ENCODE measurements at places on chromosomes 16 and 17. TPM values are rescaled to one million over a fixed set of nuclear protein-coding genes. Genes with fewer than 3 reads are reported as not detected.

DNA sequence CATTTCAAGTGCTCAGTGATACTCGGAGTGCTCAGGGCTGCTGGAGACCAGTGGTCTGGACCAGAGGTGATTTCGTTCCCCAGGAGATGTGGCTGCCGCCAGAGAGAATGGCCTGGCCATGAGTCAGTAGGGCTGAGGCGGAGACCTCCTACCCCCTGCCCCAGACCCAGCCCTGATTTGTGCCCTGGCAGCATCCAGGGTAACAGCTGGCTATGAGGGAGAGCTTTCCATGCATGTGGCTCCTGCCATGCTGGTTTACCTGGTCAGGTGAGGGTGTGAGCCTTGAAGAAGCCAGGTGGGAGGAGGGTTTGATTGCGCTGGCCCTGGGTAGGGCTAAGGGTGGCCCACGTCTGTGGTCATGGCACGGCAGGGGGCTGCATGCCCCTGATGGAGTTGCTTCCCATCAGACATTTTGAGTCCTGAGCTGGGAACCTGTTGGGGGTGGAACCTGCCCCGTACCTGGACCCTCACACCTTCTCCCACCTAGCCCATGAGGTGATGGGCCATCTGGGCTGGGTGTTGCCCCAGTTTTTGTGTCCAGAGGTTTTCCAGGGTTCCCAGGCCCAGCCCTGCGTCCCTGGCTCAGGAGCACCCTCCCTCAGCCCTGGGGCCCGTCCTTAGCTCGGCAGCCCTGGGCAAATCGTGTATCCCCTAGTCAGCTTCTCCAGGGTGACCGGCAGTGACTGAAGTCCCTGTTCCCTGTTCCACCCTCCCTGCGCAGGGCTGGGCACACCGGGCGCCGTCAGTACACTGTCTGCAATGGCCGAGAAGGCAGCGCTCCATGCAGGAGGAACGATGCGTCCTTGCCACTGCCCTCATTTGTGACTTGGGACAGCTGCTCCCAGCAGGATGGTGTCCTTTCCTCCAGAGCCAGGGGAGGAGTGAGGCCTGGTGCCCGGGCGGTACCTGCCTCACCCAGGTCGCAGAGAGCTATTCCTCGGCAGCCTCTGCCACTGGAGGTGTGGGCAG lies 9.0 kb upstream of the CSNK1D start:
- DNase-seq, result no peak

- no peak for DNase-seq
These were observed 92.0 kb downstream of the WSCD1 start for GRCh38 chr17:6162216-6162615.

DNA sequence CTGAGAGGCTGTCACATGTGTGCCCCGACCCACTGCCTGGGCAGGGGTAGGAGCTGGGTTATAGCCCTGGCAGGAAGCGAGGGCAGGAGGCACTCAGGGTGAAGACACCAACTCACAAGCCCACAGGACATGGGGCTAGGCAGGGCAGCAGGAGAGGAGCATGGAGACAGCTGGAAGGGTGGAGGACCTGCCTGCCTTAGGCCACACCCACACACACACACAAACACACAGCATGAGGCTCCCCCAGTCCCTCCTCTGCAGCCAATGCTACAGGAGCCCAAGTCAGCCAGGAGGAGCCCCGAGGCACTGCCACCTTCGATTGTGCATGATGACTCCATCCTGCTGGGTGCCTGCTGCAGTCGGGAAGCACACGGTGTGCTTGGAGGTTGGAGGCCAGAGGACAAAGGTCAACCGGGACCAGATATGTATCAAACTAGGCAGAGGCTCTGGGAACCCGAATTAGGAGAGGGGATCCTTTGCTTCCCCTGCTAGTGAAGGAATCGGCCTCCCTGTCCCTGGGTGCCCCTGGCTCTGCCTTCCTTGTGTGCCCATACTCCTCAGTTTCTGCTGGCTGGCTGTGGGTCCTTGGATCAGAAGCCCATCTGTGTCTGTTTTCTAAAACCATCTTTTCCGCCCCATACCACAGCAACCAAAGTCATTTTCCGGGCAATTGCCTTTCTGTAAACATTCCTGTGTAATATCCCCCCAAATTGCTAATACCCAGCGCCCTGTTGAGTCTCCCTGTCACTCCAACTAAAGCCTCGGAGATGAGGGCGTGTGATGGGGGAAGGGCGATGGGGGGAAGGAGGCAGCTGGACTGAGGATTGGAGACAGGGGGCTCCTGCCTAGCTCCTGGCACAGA lies 20.5 kb downstream of the SRCIN1 start:
- DNase-seq, result no peak

GRCh38 chr16:75304521-75305363 lies 53.3 kb upstream of the BCAR1 start:
- peak; percentile 54 for DNase-seq

GRCh38 chr16:57903656-57904055 lies 67.3 kb downstream of the CNGB1 start:
- DNase-seq, result no peak

- DNase-seq, result no peak
These were observed 99.8 kb downstream of the NLK start for GRCh38 chr17:28142305-28142704.

DNA sequence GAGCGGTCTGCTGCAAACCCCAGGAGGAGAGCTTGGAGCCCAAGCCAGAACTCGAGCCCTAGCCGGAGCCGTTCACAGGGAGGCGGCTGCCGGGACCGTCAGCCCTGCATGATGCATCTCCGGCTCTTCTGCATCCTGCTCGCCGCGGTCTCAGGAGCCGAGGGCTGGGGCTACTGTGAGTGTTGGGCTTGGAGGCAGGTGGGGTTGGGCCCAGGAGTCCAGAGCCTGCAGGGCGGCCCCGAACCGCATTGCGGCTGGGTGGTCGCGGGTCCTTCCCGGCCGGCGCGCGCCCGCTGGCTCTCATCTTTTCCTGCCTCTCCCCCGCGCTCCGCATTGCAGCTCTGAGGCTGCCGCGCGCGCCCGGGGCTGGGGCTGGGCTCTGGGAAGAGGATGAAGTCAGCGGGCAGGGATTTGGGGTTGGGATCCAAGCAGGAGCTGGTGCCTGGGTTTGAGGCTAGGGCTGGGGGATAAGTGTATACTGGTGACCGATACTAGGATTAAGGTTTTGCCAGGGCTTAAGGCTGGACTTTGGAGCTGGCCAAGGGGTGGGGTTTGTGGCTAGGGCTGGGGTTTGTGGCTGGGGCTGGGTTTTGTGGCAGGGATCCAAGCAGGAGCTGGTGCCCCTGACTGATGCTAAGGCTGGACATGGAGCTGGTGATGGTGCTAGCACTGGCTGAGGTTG lies 532 bp downstream of the CNTNAP1 start:
- DNase-seq, result no peak

GRCh38 chr16:71746442-71747046 lies 22.0 kb upstream of the PHLPP2 start:
- DNase-seq, result peak; percentile 46

The UNC13D gene
- polyA plus RNA-seq, result 160 TPM

GRCh38 chr17:39335704-39336223 lies 65.7 kb downstream of the FBXL20 start:
- peak; percentile 31 for DNase-seq

GRCh38 chr17:73586921-73587602 lies 57.2 kb downstream of the SDK2 start:
- DNase-seq, result peak; percentile 51

DNA sequence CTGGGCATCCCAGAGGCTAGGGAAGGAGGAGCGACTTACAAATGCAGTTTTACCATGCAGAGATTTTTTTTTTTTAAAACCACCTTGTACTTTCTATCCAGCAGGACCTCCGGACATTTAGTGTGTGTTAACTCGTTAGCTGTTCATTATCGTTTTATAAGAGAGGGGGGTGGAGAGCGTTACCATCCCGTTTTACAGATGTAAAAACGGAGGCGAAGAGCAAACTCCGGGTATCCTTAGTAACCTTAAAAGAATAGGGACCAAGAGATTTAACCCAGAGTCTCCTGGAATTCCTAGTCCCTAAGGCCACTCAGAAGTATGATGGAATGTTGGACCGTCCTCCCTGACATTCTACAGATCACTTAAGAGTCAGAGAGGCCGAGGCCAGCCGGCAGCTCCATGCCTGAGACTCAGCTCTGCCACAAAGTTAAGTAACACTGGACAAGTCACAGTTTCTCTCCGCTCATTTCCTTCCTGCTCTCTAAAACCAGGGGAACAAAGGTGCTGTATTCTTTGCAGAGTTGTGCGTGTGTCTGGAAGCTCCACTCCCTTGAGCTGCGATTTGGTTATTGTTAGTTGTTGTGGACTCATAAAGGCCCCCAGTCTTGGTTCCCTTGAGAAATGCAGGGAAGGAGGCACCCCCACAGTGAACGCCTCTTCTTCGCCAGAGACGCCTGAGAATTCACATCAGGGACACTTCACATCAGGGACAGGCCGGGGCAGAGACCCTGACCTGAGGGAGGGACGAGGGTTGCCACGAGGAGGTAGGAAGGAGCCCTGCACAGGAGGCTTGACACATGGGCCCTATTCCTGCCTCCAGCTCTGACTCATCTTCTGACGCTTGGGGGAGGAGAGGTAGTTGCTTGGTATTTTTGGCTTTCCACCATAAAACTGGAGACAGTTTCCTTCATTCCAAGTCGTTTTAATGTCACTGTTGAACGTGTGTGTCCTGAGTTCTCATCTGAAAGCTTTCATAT lies 1.2 kb downstream of the DUSP14 start:
- DNase-seq, result peak; percentile 52

The IGSF6 gene
- polyA plus RNA-seq, result not detected

DNA sequence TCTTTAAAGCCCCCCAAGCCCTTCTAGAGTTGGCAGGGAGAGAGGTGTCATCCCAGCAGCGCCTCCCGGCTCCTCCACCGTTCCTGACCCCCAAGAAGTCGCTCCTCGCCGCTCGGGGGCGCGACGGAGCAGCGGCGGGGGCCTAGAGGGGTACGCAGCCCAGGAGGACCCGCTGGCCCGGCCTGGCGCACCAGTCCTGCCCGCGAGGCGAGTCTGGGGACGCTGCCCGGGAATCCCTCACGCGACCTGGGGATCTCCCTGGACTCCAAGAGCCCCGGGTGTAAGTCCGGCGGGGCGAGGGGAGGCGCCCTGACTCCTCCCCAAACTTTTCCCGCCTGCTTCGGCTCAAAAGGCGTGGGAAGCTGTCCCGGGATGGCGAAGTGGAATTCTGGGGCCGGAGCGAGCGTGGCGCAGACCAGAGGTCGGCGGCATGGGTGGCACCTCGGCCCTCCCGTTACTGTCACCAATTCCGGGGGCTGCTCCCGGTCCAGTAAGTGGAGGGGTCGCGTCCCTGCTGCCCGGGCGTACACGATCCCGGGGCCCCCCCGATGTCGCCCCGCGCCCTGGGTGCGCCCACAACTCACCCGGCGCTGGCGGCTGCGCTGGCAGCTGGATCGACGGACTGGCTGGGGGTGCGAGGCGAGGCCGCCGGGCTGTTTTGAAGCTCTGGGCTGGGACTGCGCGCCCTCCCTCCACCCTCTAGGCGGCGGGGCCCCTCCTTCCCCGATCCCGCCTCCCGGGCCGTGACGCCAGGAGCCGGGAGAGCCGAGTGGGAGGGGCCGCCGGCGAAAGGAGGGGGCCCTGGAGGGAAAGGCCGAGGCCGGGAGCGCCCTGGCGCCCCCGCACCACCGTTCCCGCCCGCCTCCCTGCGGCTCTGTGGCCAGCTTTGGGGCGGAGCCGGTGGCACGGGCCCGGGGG lies at the start of gene EMP2:
Gene EMP2, minus strand, starts transcription at position 634 of the 918 bp plus-strand sequence. CDS start 32,981 bp downstream, outside the sequence.
- peak; percentile 90 for DNase-seq

- DNase-seq, result no peak
These were observed 61.9 kb downstream of the OMG start for GRCh38 chr17:31235110-31235509.

The PERCC1 gene
- polyA plus RNA-seq, result not detected

- no peak for DNase-seq
These were observed 43.2 kb downstream of the TSC2 start for GRCh38 chr16:2090777-2091546.

GRCh38 chr16:51666821-51667220 lies 515.8 kb upstream of the SALL1 start:
- DNase-seq, result no peak

DNA sequence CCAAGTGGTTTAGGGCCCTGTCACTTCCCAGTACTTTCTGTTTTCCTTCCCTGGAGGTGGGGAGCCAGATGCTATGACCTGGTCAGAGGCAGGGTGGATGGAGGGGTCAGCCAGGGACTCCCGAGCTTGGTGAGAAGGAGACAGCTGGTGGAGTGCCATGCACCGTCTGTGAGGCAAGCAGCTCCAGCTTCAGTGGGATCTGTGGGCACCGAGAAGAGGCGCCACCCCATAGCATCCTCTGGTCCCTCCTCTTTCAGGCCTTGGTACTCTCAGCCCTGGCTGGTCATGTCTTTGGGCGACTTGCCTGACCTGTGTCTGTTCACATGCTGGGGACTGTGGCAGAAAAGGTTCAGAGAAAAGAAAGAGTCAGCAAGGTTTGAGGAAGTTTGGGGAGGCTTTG lies 299.3 kb upstream of the N4BP1 start:
- no peak for DNase-seq

The ZMYND15 gene
- polyA plus RNA-seq, result not detected

DNA sequence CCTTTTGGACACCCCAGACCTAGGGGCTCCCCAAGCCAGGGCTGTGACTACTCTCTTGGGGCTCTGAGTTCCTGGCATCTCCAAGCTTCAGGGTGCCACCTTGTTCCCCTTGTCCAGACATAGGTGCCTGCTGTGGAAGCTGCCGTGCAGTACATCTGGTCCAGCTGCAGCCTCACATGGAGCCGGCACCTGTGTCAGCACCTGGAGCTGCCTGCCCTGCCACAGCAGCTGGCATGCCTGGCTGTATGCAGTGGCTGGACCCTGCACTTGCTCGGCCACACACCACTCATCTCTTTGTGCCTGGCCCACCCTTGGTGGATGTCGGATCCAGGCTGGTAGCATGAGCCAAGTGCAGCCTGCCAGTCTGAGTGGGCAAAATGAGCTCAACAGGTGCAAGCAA lies 775.8 kb downstream of the CDH11 start:
- no peak for DNase-seq

DNA sequence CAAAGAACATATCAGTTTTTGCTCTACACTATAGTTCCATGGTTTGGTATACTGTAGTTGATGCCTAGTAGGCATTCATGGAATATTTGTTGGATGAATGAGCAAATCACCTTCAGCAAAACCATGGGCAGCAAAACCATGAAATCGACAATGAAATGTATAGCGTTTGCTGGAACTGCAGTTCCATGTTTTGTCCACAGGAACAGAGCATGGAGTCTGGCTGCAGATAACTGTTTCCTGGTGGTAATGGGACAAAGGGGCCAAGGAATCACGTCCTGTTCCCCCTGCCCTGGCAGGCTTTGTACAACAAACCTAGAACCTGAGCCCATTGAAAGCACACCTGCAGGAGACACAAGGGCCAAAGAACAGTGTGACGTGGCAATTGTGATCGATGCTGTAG lies 101.1 kb downstream of the USP31 start:
- no peak for DNase-seq

- DNase-seq, result no peak
These were observed 195.1 kb downstream of the CDRT15L2 start for GRCh38 chr17:20774472-20775135.

- DNase-seq, result no peak
These were observed 122.4 kb downstream of the RAB11FIP4 start for GRCh38 chr17:31513731-31514427.

The COL1A1 gene
- polyA plus RNA-seq, result 0.86 TPM

The DOC2A gene
- polyA plus RNA-seq, result 0.36 TPM

The HCRT gene
- polyA plus RNA-seq, result not detected

- no peak for DNase-seq
These were observed 192 bp downstream of the FASN start for GRCh38 chr17:82097919-82098168.

The KRTAP2-3 gene
- not detected for polyA plus RNA-seq

GRCh38 chr17:55228683-55229192 lies 36.0 kb upstream of the HLF start:
- DNase-seq, result no peak

The CSH2 gene
- polyA plus RNA-seq, result not detected

The DBNDD1 gene
- 9.5 TPM for polyA plus RNA-seq

The PARD6A gene
- polyA plus RNA-seq, result 0.81 TPM

Measured in K562 (cell line).